Metanephros (tissue), 2 donors: ENCODE measurements at places on chromosomes 3 and 15. TPM values are rescaled to one million over a fixed set of nuclear protein-coding genes. Genes with fewer than 3 reads are reported as not detected.

The TBC1D21 gene
- not detected for total RNA-seq

The CHRNA5 gene
- total RNA-seq: 2.2 TPM

The SCAMP5 gene
- total RNA-seq: 14.1 TPM

The ZMYND10 gene
- 3.9 TPM for total RNA-seq

The RBMS3 gene
- 62.8 TPM for total RNA-seq

The SERPINI1 gene
- 18.3 TPM for total RNA-seq

The C2CD4A gene
- 0.35 TPM for total RNA-seq

The BMF gene
- 38.5 TPM for total RNA-seq

The GRAMD1C gene
- 29.0 TPM for total RNA-seq

The NEK10 gene
- 11.1 TPM for total RNA-seq

The PPP1R14D gene
- total RNA-seq: not detected

The ARRDC4 gene
- 27.7 TPM for total RNA-seq

The SYNM gene
- total RNA-seq: 33.3 TPM

The WDR93 gene
- 1.6 TPM for total RNA-seq
